T1000 (cell line): ENCODE measurements at places on chromosomes 16 and 17.

DNA sequence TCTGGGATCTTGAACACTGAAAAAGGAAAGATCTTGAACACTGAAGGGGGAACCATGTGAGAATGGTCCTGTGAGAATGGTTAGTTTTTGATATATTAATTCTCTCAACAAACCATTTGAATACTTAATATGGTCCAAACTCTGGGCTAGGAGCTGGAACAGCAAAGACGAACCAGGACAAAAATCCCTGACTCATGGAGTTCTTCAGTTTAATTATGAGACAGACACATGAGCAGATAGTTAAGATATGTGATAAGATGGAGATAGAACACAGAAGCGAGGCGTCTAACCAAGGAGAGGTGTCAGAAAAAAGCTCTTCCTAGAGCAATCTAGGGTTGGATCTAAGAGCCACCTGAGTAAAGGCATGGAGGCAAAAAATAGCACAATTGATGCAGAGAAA, 1.6 kb downstream of the CKLF start:
- no peak for DNase-seq

DNA sequence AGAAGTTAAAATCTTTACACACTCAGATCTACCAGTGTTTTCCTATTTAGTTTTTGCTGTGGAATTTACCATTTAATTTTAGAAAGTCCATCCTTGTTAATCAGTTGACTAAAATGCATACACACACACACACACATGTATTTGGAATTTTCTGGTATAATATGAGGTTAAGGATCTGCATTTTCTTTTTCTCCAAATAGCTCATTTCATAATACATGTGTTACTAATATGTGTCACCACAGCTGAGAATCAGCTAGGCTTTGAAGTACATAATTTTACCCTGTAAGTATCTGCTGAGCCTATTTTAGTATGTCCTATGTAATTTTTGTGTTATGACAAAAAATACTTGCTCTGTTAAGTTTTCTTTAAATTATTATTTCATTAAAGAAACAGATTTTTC, 143.2 kb downstream of the PHKB start:
- DNase-seq = no peak

DNA sequence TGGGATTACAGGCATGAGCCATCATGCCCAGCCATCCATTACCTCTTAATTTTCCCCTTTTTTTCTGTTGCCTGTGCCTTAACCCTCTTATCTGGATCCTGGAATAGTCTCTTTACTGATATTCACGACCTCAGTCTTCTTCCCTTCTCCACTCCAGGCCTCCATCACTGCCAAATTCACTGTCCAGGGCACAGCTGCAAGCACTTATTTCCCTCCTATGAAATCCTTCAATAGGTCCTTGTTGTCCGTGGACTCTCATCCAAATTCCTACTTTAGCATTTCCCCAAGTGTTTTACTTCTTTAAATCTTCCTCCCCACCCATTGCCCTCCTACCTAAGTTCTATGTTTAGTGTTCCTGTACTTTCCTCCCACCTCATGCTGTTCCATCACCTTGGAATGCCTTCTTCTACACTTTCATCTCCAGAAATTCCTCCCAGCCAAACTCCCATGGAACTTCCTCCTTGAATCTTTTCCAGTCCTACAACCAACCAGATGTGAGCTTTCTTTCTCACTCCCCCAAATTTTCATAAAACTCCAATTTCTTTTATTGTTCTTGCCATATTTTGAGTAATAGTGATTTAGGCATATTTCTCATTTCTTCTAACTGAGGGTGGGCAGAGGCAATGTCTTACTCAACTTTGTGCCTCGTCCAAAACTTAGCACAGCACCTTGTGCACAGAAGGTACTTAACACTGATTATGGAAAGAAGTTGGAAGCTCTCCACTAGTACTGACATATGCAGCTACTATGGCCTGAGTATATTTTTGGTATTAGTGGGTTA, 35.3 kb downstream of the FAM20A start:
- no peak for DNase-seq

- no peak for DNase-seq
Observed at GRCh38 chr17:47789611-47790561, 31.7 kb downstream of the OSBPL7 start.

GRCh38 chr16:84764970-84765369, 54.8 kb upstream of the CRISPLD2 start:
- no peak for DNase-seq

DNA sequence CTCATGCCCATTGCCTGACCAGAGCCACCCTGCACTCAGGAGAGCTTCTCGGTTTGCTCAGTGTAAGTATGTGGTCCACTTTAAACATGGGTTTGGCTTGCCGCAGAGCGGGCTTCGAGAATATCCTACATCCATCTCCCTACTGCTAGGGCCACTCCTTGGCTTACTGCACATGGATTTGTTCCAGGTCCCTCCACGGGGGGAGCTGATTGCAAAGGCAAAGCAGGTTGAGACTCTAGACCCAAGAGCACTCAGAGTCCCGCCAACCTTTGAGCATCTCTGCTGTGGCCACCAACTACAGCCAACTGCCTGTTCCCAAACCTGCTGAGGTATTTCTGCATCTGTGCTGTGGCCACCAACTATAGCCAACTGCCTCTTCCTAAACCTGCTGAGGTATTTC, 26.4 kb downstream of the RNF135 start:
- DNase-seq = no peak

- no peak for DNase-seq
Observed at GRCh38 chr17:55282741-55283140, 18.0 kb downstream of the HLF start.

DNA sequence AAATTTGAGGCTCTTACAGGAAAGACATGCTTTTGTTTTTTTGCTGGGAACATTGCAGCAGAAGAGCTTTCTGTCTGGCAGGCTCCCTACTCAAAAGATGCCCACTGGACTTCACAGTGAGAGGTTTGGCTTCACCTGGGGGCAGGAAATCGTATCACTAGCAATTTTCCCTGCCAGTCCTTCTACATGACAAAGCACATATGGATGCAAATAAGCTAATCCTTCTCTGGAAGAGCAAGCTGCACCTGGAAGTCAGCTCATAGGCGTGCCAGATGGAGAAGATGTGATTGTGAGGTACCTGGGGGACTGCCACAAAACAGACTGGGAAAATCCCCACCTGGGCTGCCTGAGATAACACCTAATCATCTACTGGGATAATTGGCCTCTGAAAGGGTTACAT, 195.0 kb upstream of the CPHXL start:
- DNase-seq = no peak

DNA sequence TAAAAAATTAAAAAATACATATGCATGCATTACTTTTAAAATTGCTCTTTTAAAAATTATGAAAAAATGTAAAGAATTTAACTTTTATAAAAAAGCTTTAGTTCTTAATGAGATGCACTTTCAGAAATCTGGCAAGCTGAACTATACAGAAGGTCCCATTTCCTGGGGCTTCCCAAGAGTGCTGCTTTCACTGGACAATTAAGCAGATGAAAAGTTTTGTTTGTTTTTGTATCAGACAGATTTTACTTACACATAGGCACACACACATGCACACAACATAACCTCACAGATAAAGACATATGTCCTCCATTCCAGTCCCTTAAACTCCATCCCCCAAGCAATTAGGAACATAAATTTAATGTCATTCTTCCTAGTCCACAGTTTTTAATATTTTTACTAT, 402.3 kb upstream of the ASIC2 start:
- no peak for DNase-seq

DNA sequence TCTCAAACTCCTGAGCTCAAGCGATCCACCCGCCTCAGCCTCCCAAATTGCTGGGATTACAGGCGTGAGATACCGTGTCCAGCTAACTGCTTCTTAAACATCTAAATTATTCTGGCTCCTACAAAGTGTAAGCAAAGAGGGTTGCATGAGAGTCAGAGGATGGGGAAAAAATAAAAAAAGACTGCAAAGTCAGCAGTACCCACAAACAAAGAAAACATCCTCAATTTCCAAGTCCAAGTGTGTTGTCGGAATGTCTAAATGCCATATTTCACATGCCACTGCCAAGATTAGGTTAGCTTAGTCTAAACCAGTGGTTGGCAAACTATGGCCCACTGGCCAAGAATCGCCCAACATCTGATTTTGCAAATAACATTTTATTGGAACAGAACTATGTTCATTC, 13.0 kb upstream of the PHLPP2 start:
- no peak for DNase-seq

DNA sequence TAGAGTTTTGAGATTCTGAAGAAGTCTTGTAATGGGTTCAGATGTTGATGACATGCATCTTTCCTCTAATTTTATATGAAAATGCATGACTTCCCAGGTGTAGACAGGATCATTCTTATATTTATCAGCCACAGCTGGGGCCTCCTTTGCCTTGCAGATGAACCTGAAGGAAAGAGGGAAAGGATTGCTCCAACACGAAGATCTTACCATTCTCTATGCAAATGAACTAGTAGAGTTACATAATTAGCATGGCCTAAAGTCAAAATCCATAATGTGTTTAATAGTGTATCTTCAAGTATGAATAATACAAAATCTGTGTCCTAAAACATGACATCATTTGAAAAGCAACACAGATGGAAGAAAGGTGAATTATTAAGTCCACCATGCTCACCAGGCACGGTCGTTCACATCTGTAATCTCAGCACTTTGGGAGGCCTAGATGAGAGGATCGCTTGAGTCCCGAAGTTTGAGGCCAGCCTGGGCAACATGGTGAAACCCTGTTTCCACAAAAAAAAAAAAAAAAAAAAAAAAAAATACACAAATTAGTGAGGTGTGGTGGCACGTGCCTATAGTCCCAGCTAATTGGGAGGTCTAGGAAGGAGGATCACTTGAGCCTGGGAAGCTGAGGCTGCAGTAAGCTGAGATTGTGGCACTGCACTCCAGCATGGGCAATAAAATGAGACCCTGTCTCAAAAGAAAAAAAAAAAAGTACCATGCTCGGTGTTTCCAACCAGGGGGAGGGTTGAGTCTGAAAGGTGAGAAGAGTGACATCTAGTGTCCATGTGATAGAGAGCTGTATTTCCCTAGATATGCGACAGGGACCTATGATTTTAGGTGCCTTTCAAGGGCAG, 6.3 kb downstream of the VWA3A start:
- DNase-seq = no peak

DNA sequence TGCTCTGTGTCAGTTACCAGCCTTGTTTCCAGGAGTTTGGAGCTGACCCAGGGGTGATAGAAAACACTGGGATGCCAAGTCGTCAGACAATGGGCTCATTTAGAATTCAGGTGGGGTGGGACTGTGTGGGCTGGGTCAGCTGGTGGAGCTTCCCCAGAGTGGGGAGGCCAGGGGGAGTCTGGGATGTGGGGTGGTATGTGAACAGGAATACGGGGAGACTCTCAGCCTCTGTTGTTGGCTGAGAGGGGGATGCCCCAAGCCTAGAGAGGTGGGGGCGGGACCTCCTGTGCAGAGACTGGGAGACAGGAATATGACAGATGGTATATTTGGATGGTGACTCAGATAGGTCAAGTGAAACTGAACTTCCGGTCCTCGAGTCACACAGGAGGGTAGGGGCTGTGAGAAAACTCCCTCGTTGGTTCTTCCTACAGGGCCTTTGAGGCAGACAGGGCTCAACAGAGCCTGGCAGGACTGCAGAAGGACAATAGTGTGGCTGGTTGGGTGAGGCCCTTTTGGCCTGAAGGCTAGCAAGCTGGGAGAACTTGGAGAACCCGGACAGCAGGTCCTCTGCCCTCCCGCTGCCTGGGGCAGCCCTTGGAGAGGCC, 23.7 kb downstream of the CDH1 start:
- no peak for DNase-seq

DNA sequence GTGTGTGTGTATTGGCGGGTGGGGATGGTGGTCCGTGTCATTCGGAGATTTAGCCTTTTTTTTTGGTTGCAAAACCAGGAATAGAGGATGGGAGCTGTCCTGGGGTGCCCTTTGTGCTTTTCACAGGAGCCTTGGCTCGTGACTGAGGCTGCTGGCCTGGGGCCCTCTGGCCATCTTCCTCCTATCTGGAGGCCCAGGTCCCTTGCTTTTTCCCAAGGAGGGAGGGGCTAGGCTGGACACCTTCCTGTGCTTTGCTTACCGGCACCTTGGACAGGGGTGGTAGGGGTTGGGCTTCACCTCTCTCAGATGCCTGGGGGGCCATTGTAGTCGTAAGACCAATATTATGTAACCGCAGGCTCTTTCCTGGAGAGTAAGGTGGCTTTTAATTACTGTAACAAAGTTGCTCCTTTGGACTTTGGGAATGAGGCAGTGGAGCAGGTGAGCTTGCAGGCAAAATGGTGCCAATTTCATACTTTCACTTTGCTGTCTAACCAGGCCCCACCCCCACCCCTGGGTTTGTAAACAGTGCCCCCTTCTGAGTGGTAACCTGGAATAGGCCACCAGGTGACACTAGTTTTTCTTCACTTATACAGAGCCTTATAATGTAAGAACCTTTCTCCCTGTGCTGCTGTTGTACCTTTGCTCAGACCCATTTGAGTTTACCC, 1.2 kb downstream of the DYNLL2 start:
- no peak for DNase-seq

GRCh38 chr16:81843243-81843582, 64.1 kb downstream of the PLCG2 start:
- no peak for DNase-seq

DNA sequence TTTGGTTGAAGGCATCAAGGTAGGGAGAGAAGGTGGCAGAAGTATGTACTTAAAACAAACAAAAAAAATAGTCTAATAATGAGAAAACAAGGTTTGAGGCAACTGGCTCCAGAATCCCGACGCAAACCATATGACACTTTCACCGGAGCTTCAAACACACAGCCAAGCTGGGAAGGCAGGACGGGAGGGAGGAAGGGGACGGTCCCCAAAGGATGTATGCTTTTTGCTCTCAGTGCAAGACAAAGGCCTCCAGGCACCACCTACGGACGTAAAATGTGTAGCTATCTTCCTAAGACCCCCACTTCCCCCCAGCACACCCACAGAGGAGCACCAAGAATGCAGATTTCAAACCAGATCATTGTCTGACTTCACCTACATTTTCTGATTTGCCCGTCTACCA, 102.3 kb downstream of the ZFHX3 start:
- DNase-seq = no peak

DNA sequence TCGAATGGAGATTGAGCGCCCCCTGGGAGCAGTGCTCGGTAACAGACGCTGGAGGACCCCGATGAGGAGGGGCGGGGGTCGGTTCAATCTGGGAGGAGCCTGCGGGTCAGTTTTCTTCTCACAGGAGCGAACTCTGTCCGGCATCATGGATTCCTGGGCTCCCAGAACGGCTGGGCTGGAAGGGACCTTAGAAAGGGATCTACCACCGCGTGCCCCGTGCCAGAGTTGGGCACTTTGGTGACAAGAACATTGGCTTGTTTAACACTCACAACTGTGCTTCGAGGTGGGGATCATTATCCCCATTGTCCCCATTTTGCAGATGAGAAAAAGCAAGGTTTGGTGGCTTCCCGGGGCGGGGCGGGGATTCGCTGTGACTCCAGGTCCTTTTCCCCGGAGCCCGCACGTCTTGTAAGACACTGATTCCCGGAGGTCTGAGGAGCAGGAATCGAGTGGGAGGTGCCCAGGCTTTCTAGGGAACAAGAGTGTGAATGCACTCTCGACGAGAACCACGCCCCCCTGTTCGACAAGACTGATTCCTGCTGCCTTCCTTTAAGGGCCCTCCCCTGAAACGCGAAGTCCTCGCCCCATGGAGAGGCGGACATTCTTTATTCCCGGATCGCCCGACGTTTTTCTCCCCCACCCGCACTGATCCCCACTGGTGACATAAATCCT, 1.5 kb upstream of the FBXL19 start:
- peak; percentile 60 for DNase-seq

GRCh38 chr16:47204736-47205504, 61.2 kb upstream of the NETO2 start:
- no peak for DNase-seq
